ENCODE measurements at places on chromosomes 16 and 17.

GRCh38 chr16:9040800-9041412 lies 50.5 kb upstream of the HAPSTR1 start:
- DNase-seq, result no peak

GRCh38 chr16:29978564-29979270 lies 5.0 kb downstream of the TAOK2 start:
- no peak for DNase-seq

DNA sequence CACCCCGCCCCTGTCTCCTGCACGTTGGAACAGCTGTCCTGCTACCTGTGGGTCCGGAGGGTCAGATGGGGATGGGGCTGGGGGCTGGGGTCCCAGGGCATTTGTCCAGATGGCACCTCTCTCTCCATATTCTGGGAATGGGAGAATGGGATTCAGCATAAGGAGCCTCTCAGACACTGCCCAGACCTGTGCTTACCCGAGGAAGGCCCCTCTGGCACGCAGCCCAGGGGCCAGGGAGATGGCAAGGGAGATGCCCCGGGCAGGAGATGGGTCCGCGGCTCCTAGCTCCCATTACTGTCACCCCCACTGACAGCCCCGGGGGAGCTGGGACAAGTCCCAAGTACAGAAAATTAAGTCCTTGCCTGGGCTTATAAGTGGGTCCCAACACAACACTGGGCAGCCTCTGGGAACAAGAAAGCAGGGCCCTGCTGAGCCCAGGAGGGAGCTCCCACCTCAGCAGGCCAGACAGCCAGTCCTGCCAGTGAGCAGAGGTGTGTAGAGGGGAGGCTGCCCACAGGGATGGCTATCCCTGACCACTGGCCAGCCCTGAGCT lies 1.8 kb downstream of the VASN start:
- no peak for DNase-seq

- no peak for DNase-seq
These were observed 9.8 kb downstream of the OTOP3 start for GRCh38 chr17:74945543-74945942.

DNA sequence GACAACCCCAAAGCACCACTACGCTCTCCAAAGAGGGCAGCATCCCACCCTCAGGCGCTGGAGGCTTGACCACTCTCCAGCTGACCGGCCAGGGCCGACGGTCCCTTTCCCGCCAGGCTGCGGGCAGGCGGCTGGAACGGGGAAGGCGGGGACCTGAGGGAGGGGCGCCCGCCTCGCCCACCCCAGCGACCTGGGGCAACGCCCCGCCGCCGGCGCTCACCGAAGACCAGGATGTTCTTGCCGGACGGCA lies 431 bp downstream of the DYNC1LI2 start:
- no peak for DNase-seq

DNA sequence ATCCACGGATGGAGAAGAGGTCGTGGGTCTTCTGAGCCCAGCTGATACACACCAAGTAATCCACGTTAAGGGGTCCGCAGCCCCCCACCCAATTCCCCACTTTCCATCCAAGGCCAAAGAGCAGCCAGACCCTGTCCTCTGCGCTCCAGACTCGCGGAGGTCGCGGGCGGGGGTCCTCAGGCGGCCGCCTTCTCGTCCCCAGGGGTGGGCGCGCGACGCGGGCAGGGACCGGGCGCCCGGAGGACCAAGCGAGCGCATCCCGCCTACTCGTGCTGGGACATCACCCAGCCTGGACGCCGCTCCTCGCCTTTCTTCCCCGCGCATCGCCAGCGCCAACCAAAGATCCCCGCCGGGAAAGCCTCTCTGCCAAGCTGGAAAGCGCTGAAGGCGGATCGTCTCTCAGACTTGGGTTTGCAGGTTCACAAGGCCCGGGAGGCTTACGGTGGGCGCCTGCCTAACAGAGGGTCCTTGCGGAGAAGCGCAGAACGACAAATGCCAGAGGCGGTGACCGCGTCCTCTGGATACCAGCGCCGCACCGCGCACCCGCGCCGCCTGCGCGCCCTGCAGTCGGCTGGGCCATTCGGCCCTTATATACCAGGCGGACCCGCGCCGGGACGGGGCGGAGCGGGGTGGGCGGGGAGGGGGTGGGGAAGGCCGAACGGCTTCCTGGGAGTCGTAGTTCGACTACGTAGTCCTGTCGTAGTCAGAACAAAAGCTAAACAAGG lies 471.6 kb downstream of the SOX9 start:
- peak; percentile 81 for DNase-seq

DNA sequence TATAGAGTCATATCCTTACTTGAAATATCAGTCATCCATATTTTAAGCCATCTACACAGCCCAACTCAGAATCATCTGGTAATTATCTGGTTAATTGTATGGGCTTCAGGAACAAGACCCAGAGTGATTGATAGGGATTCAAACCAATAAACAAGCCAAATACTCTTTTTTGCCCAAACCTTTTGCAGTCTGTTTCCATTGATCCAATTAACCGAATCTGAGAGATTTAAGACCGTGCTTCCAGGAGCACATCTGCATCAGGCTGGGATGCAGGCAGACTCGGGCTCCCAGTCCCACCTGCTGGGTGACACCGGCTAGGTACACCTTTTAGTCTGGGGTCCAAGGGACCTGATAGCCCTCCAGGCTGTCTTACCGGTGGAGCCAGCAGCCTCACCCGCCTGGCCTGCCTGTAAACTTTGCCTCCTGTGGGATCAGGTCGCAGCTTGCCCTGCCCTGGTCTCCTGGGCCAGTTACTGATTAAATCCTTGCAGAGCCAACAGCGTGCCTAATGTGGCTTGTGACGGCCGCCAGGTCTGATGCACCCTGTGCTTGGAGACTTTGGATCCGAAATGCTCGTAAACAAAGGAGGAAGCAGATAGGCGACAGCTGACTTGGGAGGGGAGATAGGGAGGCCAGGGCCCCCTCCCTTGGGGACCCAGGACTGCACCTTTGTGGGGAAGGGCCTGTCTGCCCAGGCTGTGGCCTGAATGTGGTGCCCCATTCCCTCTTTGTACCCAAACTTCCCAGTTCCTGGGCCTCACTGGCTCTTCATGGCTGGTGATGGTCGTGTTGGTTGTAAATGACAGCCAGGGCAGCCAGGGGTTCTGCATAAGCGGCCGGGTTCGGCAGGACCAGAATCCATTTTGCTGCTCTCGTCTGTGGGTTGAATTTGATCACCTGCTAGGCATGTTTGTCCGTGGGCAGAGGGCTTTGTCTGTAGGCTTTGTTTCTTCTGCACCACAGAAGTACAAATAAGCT lies 3.8 kb downstream of the CMIP start:
- no peak for DNase-seq

DNA sequence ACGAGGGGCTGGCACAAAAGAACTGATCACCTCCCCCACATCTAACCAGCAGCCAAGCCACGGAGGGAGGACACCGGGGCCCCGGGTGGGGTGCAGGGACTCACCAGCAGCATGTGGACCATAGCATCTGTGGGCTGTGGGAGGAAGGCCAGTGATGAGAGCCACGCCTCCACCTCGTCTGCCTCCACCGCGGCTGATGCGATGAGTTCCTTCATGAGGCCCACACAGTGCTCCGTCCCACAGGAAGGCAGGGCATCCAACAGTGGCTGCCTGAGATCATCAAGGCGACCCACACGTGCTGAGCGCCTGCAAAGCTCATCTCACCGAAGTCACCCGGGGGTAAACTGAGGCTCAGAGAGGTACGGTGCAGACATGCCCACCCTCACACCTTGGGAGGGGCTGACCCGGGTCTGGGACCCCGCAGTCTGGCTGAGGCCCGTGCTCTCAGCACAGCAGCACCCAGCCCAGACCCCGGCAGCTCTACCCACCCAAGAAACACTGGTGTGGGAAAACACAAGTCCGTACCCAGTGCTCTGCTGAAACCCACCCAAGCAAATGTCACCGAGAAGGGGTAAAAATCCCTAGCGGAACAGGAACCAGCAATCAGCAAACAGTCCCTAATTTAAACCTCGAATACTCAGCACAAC lies 85.9 kb downstream of the LITAF start:
- DNase-seq, result no peak

DNA sequence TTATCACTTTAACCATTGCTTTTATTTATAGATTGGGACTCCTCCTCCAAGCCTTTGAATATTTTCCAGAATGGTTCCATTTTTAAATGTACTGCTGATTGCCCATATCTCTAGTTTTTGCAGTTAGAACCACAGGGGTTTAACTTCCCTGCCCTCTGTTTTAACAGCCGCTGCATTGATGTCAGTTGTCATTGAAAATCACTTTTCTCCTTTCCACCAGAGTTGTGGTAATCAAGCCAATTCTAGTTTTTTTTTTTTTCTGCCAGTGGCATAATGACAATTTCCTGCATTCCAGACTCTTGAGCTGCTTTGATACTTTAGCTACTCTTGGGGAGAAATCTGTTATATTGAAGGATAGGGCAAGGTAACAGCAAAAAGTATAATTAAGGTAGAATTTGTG lies 91.5 kb downstream of the HS3ST4 start:
- DNase-seq, result no peak

DNA sequence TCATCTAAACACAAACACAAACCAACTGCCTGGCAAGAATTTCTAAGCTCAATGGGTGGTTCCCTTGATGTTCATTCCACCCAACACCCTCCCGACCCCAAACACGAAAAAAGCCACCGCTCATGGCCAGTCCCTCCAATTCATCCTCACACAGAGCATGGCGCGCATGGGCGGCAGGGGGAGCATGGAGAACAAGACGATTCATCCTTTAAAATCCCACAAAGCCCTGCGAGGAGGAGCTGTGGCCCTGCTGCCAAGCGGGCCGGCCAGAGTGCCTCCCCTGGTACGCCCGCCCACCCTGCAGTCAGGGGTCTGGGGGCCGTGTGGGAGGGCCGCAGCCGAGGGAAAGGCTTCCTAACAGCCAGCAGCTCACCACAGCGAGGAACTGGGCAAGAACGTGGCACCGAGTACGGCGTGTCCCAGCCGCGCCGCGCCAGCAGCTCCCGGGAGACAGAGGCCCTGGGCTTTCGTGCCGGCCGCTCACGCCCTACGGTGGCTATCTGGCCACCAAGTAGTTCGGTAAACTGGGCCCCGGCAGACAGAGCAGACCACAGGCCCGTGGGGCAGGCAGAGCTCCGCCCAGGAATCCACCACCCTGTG lies 60.9 kb downstream of the KLHDC4 start:
- no peak for DNase-seq

- no peak for DNase-seq
These were observed 14.6 kb downstream of the BCAR1 start for GRCh38 chr16:75236736-75237397.

DNA sequence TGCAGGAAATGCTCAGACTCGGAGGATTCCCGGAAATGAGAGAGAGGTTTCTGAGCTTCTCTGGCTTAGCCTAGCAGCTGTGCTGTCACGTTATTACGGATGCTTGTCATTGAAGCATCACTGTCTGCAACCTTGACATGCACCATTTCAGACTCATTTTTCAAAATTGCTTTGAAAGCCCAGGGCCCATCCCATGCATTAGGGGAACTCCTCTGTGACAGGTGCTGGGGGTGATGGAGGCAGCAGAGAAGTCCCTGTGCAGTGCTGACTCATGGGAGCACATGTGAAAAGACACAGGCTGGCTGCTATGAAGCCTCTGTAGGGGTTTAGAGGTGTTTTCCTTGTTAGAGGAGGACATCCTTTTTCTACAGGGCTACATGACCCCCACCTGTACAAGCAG lies 214.0 kb upstream of the MPHOSPH6 start:
- DNase-seq, result no peak

GRCh38 chr16:7113949-7114348 lies 218.7 kb upstream of the RBFOX1 start:
- DNase-seq, result no peak

DNA sequence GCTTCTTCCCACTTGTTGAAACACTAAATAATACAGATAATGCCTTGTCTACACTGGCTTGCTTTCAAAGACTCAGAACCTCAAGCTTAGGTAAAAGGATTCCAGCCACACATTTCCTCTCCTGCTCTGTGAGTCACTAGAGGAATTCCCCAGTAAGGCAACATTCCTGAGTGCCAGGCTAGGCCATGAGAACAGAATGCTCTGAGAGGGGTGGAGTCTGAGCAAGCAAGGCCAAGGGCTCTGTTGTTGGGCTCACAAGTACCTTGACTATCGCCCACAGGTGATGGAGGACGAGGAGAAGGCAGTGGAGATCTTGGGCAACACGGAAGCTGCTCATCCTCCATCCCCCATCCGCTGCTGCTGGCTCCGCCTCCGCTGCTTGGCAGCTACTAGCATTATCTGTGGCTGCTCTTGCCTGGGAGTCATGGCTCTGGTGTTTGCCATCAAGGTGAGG lies 6.7 kb upstream of the PHKG2 start:
- DNase-seq, result peak; percentile 83

- no peak for DNase-seq
These were observed 2.3 kb upstream of the PAQR4 start for GRCh38 chr16:2966808-2967191.

- peak; percentile 74 for DNase-seq
These were observed 7.5 kb downstream of the SRSF1 start for GRCh38 chr17:57999496-58000017.

DNA sequence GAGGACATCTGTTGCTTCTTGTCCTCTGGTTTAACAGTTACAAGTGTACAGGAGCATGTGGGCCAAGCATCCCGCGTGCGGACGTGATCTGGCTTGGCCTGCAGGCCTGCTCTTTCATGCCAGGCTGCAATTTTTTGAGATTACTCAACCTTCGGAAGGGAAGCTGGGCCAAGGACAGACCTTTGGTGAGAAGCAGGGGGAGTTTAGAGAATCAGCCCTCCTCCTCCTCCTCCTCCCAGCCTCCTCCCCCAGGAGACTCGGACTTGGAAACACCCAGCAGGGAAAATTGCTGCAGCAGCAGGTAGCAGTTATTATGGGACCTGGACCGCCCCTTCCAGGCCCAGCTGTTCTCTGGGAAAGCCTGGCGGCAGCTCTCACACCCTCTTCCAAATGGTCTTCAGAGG lies 5.1 kb upstream of the KLHL36 start:
- peak; percentile 96 for DNase-seq

DNA sequence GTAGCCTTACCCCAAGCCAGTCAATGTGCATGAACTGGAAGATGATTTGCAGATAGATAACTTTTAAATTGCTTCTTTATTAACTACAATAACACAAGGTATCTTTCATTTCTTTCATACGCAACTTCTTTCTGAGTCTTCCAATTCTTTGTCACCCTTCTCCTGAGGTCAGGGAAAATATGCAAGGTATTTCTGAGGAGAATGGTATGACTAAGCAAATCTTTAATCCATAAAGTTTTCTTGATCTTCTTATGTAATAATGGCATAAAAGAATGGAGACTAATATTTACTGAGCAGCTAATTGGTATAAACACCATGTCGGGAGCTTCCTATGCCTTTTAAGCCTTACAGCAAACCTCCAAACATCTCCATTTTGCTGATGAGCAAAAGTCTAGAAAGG lies 438.9 kb downstream of the KCNJ2 start:
- DNase-seq, result no peak

Measured in AG10803 (cell line).